ENCODE measurements at places on chromosomes 7 and 10.

GRCh38 chr7:6530626-6531491 lies 20.4 kb downstream of the GRID2IP start:
- DNase-seq: peak; percentile 46

- no peak for DNase-seq
These were observed 1.3 kb downstream of the SNX10 start for GRCh38 chr7:26292768-26293560.

GRCh38 chr7:151857866-151858450 lies 19.0 kb downstream of the PRKAG2 start:
- DNase-seq: no peak

GRCh38 chr10:27158421-27158820 lies 3.3 kb downstream of the MASTL start:
- no peak for DNase-seq

DNA sequence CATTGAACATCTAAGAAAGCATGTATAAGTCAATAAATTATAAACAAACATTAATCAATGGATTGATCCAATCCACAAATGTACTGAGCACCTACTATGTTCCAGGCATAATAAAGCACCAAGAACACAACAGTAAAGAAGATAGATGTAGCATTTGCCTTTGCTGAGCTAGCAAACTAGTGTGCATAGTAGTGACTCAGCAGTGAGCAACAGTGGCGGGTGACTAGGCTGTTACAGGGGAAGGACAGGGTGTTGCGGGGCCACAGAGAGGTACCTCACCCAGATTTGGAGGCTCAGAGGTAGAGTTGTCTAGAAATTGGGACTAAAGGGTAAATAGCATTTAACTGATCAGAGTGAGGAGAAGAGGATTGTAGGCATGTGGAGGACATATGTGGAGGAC lies 83.6 kb downstream of the NXPH1 start:
- DNase-seq: no peak

Measured in stimulated activated CD8-positive, alpha-beta memory T cell treated with anti-CD3 and anti-CD28 coated beads, Interleukin-15, amount 100 ng/mL, for 24 hours (primary cell).